ENCODE measurements at places on chromosomes 2 and 18.

- DNase-seq: no peak
These were observed 5.0 kb upstream of the ESPNL start for GRCh38 chr2:238095143-238095542.

DNA sequence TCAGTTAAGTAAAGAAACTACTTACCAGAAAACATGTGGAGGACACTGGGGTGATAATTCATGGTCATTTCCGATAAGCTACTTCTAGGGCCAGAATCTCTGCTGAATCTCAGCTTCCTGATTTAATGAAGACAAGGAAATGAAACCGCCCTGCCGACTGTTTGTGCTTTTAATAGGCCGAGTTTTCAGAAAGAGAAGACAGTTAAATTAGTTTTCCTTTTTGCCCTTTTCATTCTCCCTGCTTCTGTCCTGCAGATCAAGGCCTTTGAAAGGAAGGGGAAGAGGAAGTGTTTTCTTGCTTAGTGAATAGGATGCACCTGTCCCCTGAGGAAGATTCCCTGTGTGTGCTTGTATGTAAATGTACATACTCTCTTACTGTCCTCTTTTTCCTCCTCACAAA lies 126.6 kb downstream of the SH3RF3 start:
- no peak for DNase-seq

- DNase-seq: no peak
These were observed 74.2 kb upstream of the LAPTM4A start for GRCh38 chr2:20125616-20126015.

DNA sequence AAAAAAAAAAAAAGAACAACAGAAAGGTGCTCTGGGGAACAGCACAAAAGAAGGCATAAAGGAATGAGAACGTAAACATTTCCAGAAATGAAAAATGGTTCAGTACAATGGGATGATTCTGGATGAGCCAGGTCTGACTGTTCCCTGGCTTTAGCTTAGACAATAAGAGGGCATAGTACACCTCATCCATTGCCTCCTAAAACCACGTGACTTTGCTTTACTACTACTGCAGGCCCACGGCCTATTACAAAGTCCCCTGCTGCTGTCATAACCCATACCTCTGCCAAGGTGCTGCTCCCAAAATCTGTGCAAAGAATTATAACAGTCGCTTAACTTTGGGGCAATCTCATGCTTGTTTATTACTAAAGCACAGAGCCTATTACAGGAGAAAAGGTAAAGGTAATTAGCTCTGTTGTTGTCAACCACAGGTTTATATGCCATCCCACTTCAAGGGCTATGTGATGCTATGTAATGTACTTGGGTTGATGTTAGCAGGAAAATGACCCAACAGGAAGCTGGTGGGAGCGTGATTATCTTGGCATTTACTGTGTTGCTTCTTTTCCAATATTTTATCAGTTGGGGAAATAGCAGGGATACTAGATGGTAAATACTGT lies 26.8 kb downstream of the STK17B start:
- DNase-seq: no peak

DNA sequence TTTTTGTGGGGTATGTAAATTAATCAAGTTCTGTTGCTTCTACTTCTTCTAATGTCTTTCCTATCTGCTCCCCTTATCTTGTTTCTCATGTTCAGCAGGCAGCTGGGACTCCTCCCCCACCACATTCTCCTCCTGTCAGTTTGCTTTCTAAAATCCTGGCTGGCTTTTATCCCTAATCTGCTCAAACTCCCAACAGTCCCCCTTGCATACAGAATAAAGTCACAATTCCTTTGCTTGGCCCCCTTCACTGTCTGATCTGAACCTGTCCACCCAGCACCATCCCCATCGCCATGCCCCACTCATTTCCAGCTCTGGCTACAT lies 2.2 kb downstream of the CFAP221 start:
- DNase-seq: no peak

GRCh38 chr2:11746807-11747459 lies 501 bp downstream of the LPIN1 start:
- no peak for DNase-seq

DNA sequence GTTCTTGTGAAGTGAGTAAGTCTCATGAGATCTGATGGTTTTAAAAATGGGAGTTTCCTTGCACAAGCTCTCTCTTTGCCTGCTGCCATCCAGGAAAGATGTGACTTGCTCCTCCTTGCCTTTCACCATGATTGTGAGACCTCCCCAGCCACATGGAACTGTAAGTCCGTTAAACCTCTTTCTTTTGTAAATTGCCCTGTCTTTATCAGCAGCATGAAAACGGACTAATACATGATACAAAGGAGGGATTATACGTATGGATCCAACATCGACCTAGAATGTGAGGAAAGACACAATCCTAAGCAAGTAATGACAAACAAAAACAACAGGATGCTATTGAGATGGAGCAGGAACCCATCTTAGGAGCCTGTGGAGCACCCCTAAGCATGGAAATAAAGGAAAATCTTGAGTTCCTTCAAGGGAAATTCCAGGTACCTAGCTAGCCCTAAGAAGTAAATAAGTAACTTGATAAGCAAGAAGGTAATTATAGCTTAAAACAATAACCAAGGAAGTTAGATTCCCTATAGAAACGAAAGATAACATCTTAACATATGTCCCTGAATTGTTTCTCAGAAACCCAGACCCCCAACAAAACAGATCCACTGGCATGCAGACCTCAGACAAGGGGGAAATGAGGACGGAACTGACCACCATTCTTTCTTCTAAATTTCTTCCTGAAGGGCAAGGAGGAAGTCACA lies 1.5 kb upstream of the TNFRSF11A start:
- no peak for DNase-seq

GRCh38 chr2:133235968-133236367 lies 332.3 kb downstream of the NCKAP5 start:
- no peak for DNase-seq

Measured in CD4-positive, alpha-beta T cell treated with Interleukin-10 for 1 hour (primary cell).